ENCODE measurements at places on chromosomes 5 and 9. TPM values are rescaled to one million over a fixed set of nuclear protein-coding genes. Genes with fewer than 3 reads are reported as not detected.

GRCh38 chr5:97125125-97125683 lies 17.2 kb downstream of the LIX1 start:
- no peak for DNase-seq

- no peak for DNase-seq
Measured at GRCh38 chr5:35990941-35991611, at the start of gene UGT3A1. Gene UGT3A1 (minus strand): TSS chr5:35991390. CDS start chr5:35991240, 150 bp downstream.

DNA sequence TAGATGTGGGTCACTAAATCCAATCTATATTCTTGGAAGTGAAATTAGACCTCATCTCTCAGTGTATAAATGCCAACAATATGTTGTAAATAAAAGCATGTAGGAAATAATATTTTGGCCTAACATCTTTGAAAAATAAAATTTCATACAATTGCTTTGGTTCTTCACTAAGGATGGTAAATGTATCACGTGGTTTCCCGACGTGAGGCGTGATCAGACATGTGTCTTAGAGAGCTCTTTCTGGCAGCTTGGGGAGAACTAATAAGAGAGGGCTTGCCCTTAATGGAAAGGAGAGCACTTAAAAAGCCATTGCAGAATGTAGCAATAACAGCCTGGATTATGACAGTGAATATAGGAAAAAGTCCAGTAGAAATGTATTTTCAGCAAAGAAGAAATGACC lies 602.6 kb downstream of the CDH12 start:
- DNase-seq = no peak

DNA sequence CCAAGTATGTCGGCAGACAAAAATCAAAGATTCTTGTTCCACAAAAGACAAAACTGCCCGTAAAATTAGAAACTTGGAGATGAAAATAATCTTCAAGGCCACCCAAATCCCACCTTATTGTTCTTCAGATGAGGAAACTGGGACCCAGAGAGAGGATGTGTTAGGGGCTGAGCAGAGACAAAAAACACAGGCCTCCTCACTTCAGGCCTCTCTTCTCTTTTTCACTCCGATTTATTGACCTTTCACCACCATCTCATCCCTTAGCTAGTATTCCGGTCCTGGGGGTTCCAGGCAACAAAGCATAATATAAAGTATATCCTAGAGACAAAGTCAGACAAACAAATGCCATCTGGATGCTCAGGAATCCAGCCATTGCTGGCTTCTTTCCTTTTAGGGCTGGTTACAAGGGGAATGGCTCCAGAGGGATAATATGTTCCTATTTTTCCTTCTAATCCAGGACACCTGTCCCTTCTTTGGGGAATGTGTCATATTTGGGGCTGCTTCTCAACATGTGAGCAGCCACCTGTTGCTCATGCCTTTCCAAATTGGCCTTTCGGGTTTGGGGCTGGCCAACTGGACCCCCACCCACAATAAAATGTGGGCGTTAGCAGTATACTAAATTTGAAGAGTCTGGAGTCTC lies 42.2 kb upstream of the AFAP1L1 start:
- no peak for DNase-seq

DNA sequence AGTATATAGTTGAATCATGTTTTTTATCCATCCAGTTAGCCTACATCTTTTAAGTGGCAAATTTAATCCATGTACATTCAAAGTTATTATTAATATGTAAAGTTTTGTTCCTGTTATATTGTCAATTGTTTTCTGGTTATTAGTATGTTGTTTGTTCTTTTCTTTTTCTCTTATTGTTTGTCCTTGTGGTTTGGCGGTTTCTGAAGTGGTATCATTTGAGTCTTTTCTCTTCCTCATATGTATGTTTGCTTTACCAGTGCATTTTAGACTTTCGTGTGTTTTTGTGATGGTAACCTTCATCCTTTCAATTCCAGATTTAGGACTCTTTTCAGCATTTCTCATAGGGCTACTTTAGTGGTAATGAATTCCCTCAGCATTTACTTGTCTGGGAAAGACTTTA lies 130.4 kb upstream of the RFX3 start:
- DNase-seq = no peak

DNA sequence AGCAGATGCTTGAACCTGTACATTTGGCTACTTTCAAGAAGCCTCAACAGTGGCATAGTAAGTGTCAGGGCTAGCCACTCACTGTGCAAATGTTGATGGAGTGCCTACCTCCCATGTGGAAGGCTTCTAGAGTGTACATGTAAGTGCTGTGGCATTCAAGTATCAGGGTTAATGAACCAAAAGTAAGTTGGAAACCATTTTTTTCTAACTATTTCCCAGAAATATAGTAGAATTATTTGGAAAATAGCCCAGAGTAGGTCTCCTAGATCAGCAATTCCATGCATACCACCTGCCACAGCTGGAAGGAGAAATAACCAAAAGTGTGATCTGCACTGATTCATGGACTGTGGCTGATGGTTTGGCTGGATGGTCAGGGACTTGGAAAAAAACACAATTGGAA lies 53.3 kb downstream of the FOXD1 start:
- DNase-seq = no peak

GRCh38 chr5:154309371-154309745 lies 118.8 kb downstream of the GALNT10 start:
- no peak for DNase-seq

- no peak for DNase-seq
Measured at GRCh38 chr5:33934176-33934575, 2.0 kb upstream of the RXFP3 start.

The TAF11L10 gene
- total RNA-seq = not detected

The NMUR2 gene
- not detected for total RNA-seq

The GABRA6 gene
- not detected for total RNA-seq

The AGXT2 gene
- not detected for total RNA-seq

The ADAMTSL1 gene
- not detected for total RNA-seq

The KIF24 gene
- total RNA-seq = 0.05 TPM

The PDE8B gene
- total RNA-seq = 0.22 TPM
